ENCODE measurements at places on chromosomes 3 and 15.

DNA sequence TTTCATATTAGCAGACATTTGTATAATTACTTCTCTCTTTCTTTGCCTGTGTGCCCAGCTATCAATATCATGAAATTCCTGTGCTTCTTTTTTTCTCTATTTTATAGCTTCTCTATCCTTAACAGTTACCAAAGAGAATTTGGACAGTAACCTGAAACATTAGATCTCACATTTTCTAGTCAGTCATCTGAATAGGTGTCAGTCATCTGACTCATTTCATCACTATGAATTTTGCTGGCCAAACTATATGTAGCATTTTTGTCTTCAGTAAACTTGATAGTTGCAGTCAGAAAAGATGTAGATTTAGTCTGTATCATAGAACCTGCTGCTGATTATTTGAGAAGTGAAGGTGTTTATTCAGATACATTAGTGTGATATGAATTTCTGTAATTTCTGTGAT is 52.6 kb downstream of the HMG20A start:
- no peak for DNase-seq

- DNase-seq, result no peak
These were observed 452 bp upstream of the SV2B start for GRCh38 chr15:91099616-91099994.

- DNase-seq, result no peak
These were observed 17.9 kb downstream of the SHF start for GRCh38 chr15:45169608-45170480.

DNA sequence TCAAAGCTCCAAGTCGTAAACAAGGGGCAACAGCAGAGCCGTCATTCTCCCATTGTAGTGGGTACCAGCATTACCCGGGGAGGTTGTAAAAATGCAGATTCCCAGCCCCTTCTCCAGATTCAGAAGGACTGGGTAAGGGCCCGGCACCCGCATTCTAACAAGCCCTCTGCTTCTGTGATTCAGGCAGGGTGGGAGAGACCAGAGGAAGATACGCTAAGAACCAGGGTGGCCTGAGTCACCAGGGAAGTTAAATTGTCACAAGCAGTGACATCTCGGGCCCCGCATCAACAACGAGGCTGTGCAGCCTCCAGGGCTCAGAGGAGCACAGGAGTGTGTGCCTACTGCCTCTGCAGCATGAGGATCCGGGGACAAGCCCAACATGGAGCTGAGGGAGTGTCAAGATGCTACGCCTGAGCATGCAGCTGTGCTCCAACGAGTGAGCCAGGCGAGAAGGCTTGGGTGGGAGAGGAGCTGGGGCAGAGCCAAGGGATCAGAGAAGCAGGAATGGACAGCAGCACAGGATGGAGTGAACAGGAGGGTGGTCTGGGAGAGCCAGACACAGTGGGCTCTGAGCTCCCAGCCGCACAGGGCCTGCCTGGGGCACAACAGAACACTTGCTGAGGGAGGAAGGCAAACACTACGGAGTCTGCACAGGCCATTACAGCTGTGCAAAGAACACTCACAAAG is 68.5 kb downstream of the CPN2 start:
- DNase-seq, result no peak

GRCh38 chr3:58274027-58274614 is 31.9 kb upstream of the RPP14 start:
- DNase-seq, result peak; percentile 21

DNA sequence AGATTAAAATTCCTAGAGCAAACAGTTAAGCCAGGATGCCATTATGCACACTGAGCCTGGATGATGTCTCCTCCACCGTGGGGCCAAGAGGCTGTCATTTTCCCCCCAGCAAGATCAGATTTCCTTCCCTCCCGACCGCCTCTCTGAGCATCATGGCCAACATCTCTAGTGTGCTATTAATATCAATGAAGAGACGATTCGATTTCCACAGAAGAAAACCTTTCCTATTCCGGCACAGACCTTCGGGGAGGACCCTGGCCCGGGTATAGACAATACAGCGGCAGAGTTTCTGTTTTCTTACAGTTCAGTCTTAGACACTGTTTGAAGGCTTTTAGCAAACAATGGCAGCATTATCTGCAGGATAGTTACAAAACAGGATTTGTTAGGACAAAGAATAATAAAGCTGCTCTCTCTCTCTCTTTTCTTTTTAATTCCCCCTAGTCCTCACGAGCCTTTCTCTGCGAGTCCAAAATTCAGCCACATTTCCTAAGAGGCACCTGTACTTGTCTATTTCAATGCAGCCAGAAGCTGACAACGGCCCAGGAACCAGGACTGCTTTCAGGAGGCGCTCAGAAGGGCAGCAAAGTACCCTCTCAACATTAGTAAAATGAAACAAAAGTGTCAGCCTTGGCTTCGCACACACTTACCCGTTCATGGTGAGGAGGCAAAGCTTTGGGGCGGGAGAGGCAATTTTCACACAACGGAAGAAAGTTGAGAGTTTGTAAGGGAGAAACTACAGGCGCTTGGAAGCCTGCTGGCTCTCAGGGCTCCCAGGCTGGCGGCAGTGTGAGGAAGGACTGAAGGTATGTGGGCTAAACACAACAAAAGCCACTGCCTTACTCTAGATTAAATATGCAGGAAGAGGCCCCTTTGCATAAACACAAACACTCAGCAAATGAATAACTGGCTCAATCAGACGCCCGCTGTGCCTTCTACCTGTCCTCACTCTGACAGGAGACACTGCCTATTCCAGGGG is 278.0 kb downstream of the FOXP1 start:
- no peak for DNase-seq

DNA sequence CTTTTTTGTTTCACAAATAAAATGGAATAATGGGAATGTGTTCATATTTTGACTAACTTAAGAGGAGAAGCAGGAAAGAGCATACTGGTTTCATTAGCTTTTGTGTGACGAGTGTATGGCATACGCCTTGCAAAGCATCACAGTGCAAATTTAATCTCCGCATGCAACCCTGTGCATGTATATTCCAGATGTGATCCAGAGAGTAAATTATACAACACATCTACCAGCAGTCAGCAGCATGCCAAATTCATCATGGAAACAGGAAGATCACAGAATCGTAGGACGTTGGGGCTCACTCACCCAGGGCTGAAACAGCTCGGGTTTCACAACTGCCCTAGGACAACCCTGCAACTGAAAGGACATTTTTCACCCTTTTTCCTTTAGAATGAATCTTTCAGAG is 53.4 kb downstream of the ADAMTS9 start:
- DNase-seq, result no peak

DNA sequence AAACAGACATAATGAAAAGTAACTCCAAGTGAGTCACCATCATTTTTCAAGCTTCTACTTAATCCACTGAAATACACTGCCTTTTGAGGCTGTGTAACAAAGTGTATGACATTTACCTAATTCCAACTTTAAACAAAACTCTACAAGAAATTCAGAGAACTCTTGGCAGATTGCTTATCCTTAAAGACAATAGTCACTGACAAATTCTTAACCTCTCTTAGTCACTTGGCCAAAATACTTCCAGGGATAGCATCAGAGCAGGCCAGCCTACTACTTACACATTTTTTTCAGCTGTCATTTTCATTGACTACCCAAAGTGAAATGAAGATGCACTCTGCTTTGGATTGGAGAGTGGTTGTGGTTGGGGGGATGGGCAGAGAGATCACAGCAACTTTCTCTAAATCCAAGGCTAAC is 3.6 kb downstream of the WWTR1 start:
- no peak for DNase-seq

DNA sequence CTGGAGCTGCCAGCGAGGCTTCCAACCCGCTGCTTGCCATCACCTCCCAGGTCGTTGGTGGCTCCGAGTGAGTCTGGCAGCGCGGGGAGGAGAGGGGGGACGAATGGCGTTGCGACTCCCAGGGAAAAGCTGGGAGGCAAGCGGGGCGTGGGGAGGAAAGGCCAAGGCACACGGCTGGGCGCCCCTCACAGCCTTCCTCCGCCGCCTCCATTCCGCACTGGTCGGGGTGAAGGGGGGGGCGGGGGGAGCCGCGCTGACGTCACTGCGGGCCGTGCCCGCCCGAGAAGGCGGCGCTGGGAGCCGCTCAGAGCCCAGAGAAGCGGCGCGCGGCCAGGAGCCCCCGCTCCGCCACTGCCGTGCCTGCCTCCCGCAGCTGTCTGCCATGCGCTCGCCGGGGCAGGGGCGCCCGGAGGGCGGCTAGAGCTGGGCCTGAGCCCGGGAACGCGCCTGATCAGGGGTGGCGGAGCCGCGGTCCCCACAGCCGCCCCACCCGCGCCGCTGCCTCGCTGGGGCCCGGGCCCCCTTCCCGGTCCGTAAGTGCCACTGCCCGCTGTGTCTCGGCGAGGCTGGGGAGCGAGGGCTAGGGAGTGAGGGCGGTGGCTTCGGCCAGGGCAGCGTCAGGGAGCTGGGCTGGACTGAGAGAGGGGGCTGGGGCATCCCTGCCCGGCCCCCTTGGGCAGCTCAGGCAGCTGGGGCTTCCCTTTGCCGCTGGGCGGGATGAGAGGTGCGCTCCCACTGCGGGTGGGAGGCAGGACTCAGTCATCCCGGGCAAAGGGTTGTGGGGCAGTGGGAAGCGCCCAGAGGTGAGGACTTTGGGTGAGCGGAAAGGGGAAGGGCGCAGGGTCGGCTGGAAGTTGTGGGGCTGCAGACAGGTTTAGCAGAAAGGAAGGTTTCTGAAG is 27.8 kb upstream of the POLG start:
- no peak for DNase-seq

- DNase-seq, result no peak
These were observed 47.6 kb downstream of the OSTN start for GRCh38 chr3:191246630-191247029.

DNA sequence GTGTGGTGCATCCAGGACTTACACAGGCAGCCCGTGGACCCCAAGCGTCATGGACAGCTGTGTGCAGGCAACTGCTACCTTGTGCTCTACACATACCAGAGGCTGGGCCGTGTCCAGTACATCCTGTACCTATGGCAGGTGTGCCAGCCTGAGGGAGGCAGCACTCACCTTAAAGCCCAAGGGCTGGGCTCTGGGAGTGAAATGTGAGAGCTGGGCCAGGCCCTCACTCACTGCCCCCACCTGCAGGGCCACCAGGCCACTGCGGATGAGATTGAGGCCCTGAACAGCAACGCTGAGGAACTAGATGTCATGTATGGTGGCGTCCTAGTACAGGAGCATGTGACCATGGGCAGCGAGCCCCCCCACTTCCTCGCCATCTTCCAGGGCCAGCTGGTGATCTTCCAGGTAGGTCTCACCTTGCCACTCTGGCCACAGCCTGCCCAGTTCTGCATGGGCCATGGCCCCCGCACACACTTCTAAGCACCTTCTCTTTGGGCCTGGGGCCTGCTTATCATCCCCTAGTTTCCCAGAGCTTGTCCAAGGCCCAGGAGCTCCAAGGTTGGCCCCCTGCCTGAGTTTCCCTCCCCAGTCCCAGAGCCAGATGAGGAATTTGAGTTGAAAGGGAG is 11.0 kb downstream of the VILL start:
- DNase-seq, result no peak

Data from AG04449 (cell line).